ENCODE measurements at places on chromosomes 16 and 17.
A peak's percentile ranks its signal among the peaks of the same experiment; 100 is the strongest.

DNA sequence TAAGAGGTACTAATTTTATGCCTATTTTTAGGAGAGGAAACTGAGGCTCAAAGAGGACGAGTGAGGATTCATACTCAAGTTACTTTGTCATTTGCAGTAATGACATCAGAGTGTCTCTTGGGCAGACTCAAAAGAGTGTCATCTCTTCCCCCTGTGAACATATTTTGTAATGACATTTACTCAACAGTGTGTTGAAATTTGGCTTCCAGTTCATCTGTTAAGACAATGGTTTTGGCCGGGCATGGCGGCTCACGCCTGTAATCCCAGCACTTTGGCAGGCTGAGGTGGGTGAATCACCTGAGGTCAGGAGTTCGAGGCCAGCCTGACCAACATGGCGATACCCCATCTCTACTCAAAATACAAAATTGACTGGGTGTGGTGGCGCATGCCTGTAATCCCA is 28.9 kb downstream of the WFDC1 start:
- DNase-seq: no peak

- DNase-seq: no peak
These were observed 851 bp upstream of the DPEP1 start for GRCh38 chr16:89612415-89613166.

GRCh38 chr16:10878644-10879501 is 1.9 kb downstream of the CIITA start:
- no peak for DNase-seq

GRCh38 chr17:49989518-49989880 is 5.5 kb downstream of the DLX3 start:
- DNase-seq: no peak

GRCh38 chr16:86773354-86773715 is 195.0 kb downstream of the FOXL1 start:
- no peak for DNase-seq

DNA sequence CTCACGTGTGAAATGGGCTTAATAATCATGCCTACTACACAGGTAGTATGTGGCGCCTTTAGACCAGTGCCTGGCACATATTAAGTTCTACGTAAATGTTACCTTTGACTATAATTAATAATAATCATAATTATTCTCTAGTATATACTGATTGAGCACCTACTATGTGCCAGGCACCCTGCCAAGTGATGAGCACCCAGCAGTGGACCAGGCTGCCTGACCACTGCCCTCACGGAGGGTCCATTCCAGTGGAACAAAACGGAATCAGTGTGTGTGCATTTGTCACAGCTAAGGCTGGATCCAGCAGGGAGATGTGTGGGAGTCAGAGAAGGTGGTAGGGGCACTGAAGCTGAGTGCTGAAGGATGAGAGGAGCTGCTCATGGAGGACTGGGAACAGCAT is 30.5 kb downstream of the SEC14L5 start:
- DNase-seq: no peak

- DNase-seq: no peak
These were observed 5.2 kb downstream of the CACNA1G start for GRCh38 chr17:50565402-50566350.

GRCh38 chr17:11383157-11383556 is 142.1 kb downstream of the SHISA6 start:
- no peak for DNase-seq

- DNase-seq: no peak
These were observed 4.3 kb downstream of the MT1H start for GRCh38 chr16:56673921-56674320.

GRCh38 chr17:49216953-49217650 is 6.6 kb downstream of the ABI3 start:
- no peak for DNase-seq

DNA sequence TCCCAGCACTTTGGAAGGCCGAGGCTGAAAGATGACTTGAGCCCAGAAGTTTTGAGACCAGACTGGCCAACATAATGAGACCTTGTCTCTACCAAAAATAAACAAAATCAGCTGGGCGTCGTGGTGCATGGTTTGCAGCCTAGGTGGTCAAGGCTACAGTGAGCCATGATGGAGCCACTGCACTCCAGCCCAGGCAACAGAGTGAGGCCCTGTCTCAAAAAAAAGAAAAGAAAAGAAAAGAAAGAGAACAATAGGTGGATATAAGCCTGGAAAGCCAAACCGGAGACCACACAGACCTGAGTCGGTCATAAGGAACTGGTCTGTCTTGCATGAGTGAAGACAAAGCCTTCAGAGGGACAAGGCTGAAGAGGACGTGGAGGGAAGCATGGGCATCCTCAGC is 14.4 kb downstream of the ATP6V0D1 start:
- no peak for DNase-seq

DNA sequence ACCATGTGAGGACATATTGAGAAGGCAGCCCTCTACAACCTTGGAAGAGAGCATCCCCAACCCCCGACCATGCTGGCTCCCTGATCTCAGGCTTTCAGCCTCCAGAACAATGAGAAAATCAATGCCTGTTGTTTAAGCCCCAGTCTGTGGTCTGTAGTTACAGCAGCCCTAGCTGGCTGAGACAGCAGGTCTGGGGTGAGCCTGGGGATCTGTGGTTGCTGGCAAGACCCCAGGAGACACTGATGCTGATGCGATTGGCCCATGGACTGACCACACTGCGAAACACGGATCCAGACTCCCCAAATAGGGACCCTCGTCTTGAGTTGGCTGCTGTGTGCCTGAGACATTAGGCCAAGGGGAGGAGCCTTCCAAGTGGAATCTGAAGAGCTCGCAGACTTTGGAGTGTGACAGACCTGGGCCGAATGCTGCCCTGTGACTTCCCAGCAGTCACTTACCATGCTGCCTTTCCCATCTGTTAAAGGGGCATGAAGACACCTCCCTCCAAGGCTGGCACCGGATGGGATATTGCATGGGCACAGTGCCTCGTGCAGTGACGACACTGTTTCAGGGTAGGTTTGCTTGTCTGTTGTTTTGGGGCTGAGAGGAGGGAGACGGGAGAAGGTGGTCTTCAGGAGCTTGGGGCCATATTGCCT is 147.8 kb upstream of the RPL38 start:
- no peak for DNase-seq

- DNase-seq: no peak
These were observed 1.2 kb downstream of the GNG13 start for GRCh38 chr16:799111-799947.

GRCh38 chr16:523097-523741 is 4.3 kb upstream of the CAPN15 start:
- no peak for DNase-seq

- DNase-seq: no peak
These were observed 2.5 kb downstream of the TBX21 start for GRCh38 chr17:47735536-47736011.

DNA sequence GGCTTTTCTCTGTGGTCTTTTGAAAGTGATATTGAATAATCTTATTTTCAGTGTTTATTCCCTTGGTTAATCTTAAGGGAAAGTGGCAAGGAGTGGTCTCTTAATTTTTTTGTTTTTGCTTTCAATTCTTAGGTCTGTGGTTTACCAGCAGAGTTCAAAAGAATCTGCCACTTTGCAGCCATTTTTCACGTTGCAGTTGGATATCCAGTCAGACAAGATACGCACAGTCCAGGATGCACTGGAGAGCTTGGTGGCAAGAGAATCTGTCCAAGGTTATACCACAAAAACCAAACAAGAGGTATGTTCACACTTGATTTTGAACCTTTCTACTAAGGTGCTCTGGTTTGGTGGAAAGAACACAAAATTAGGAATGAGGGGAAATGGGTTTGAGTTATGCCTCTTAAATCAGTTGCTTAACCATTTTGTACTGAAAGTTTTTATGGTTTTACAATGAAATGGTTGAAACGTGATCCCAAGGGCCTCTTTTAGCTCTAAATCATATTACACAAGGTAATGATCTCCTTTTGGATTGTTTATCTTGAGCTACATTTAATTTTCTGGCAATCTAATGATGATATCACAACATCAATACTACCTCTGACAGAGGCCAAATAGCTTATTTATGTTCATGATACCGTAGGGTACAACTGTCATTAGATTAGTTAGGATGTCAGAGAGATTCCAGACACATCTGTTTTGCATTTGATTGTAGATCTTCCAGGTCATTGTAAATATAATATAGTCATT is 51.6 kb upstream of the CRISPLD2 start:
- DNase-seq: no peak

- DNase-seq: peak; percentile 66
These were observed at the start of gene DHX58 for GRCh38 chr17:42112552-42113176. DHX58 (minus strand) TSS chr17:42112714; CDS start chr17:42111892, 822 bp downstream.

DNA sequence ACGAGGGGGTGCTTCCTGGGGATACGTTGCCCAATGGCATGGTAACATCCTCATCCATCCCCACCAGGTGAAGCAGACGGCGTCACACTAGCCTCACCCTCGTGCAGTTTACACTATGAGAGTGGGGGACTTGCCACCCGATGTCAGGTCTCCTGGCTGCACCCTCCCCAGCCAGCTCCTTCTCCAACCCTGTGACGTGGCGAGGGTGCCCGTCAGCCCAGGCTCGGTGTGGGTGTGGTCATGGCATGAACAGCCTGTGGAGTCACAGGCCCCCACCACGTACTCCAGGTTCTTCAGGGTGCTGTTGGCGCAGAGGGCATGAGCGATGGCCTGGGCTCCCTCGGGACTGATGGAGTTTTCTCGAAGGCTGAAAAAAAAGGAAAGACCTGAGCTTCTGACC is 28.3 kb downstream of the NLRC3 start:
- DNase-seq: no peak

GRCh38 chr17:31549525-31550388 is 158.3 kb downstream of the RAB11FIP4 start:
- peak; percentile 99 for DNase-seq

DNA sequence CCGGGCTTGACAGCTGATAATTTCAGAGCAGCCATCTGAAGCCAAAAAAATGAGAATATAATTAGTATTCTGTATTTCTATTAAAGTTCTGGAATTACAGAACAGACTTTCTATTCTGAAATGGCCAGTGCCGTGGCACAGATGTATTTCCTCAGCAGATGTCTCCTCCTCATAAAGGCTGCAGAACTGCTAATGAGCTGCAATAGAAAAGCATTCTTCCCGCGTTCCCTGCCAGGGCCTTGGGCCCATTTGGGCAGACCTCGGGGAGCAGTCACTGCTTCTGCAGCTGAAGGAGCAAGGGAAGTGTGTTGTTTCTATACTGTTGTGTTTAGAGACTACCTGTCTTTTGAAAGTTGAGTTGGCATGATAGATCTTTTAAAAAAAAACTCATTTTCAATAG is 152.6 kb upstream of the CACNG5 start:
- no peak for DNase-seq

DNA sequence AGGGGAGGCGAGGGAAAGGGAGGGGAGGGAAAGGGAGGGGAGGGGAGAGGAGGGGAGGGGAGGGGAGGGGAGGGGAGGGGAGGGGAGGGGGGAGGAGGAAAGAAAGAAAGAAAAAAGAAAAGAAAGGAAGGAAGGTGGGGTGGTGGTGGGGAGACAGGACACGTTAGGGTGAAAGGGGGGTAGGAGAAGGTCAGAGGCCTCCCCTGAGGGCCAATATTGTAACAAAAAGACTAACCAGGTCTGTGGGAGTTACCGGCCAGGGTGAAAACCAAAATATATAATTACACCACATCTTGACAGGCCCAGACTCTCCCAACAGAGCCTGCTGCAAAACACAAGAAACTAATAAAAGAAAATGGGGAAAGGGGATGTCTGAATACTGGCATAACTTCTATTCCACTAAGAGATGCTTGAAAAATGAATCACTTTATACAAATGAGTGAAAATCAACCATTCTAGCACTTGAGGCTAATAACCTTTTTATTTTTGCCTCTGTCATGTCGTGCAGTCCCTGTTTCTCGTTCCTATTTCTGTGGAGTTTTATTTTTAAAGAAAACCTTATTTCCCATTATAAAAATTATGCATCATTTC is 10.0 kb downstream of the WDR45B start:
- no peak for DNase-seq

DNA sequence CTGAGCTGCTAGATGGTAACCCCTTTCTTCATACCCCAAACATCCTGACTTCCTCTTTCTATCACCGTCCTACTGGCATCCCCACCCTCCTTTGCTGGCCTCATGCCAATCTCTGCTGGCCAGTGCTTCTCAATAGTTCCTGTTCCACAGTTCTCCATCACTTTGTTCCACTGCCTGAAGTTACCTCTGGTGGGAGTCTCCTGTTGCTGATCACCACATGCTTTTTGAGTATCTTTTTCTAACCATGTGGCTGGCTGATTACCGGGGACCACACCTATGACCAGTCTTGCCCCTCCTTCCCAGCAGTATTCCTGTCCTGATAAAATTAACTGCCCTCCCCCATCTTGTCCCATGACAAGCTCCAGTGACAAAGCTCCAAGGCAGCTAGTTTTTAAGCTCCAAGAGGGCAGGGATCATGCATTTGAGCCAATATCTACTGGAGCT is 380.4 kb upstream of the CCL2 start:
- no peak for DNase-seq

GRCh38 chr17:36750316-36750885 is 149.0 kb downstream of the MRM1 start:
- DNase-seq: no peak

GRCh38 chr17:69500911-69501429 is 86.5 kb downstream of the MAP2K6 start:
- no peak for DNase-seq

GRCh38 chr17:81328489-81328888 is 33.4 kb upstream of the SLC38A10 start:
- no peak for DNase-seq

DNA sequence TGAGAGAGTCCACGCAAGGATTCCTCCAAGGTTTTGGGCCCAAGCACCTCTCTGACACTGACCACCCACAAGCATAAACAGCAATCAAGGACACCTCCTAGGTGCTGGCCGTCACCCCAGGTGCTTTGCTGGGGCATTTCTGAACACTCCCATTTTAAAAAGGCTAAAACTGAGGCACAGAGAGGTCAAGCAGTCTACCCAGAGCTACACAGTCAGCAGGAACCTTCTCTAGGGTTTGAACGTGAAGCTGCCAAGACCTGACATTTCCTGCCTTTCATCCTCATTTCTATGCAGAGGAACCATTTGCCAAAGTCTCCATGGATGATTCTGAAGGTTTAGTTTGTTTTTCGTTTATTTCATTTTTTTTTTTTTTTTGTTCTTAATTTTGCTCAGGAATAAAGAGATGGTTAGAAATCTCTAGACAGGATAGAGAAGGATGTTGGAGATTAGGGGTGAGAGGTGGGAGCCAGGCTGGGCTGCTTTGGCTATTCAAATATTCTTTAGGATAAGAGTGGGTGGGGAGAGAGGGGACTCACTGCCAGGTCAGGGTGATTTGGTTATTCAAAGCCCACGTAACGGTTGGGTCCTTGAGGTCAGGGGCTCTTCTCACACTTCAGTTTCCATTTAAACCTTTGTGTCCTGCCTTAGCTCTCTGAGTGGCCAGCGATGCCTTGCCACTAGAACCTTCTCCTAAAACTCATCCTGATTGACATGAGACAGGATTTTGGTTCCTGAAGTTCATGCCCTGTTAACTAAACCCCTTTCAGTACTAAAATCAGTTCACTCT is 6.2 kb downstream of the PLCG2 start:
- DNase-seq: no peak

- DNase-seq: peak; percentile 49
These were observed 6.6 kb upstream of the BMERB1 start for GRCh38 chr16:15427648-15428239.

- no peak for DNase-seq
These were observed 96.8 kb downstream of the MAP2K6 start for GRCh38 chr17:69511250-69511649.

- no peak for DNase-seq
These were observed 10.1 kb upstream of the SPOP start for GRCh38 chr17:49687878-49688491.

All from stimulated activated CD4-positive, alpha-beta T cell treated with anti-CD3 and anti-CD28 coated beads, Interleukin-12 subunit alpha, Interleukin-12 subunit beta, amount 100 ng/mL, for 4 hours (primary cell).